Stimulated activated CD4-positive, alpha-beta T cell treated with anti-CD3 and anti-CD28 coated beads, Interleukin-15, amount 100 ng/mL, for 48 hours (primary cell): ENCODE measurements at places on chromosomes 6 and 20.

GRCh38 chr20:12255461-12255970 is 337.8 kb downstream of the BTBD3 start:
- no peak for DNase-seq

DNA sequence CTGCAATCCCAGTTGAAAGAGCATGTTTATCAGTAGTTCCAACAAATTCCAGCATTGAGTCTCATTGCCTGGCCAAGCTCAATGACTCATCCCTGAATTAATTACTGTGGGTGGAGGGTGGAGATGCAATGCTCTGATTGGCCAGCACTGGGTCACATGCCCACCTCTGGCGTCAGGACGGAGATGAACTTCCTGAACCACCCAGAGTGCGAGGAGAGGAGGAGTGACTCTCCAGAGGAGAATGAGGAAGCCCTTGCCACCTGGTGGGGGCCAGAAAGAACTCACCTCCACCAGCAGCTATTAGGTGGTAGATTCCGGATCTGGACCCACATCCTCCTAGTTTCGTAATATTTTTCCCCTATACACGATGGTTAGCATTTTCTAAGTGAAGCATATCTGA is 283.9 kb downstream of the TBC1D7 start:
- no peak for DNase-seq

DNA sequence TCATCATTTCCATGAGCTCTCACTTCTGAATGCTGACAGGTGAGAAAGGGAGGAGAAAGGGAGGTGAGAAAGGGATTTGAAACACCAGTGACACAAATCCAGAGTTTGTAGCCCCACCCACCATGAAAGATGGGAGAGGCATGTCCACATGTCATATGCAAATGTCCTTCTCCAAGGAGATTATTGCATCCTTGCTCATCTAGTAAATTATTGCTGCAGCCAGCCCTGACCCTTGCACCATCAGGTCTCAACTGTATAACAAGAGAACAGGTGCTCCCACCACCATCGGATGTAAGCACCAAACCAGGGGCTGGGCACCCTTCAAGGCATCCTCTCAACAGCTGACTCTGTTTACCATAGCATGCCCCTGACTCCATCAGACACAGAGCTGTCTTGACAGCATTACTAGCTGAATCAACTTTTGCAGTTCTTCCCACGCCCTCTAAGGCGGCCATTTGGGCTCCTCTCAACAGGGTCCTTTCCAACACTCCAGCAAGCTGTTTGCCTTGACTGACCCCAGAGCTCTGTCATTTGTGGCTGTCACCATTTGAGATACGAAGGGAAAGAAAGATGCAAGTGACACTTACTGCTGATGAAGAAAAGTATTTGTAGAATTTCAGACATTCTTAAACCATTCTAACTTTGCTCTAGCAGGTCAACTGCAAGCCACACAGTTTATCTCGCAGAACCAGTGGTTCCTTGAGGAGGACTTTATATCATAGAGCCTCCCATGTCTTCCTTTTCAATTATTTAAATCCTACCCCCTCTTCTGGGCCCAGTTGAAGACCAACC is 14.2 kb downstream of the GFOD1 start:
- no peak for DNase-seq

DNA sequence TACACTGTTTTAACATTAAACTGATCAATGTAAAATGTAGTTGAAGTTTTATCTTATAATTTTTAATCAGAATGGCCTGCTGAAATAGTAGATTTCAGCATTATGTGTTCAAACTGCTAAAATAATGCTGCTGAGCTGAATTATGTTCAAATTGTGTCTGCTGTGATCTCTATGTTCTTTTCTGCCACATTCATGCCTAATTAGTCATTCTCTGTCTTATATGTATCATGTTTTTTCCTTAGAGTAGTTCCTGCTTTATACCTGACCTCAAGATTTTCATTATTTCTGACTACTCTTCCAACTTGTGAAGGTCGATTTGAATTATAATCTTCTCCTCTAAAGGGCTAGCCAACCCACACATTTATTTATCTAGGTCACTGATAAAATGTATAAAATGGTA is 476.7 kb upstream of the EPHA7 start:
- DNase-seq, result no peak

- no peak for DNase-seq
These were observed 14.0 kb downstream of the POM121L2 start for GRCh38 chr6:27297857-27298730.

DNA sequence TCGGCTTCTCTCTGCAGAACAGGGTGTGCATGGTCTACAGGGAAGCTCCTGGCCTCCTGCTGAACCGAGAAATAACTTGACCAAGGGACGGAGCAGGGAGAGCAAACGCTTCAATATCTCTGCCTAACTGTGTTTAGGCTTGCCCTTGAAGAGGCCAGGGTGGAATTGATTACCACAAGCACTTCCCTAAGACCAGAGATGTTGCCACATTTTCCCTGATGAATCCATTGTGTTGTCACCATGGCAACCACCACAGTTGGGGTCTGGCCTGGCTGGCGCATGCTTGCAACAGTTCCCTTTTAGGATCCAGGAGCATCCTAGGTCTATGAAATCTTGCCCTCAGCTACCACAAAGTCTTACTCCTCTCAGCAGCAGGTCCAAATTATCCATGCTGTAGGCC is 213.5 kb upstream of the SULF2 start:
- no peak for DNase-seq

GRCh38 chr6:101931766-101932165 is 538.3 kb downstream of the GRIK2 start:
- DNase-seq, result no peak

- no peak for DNase-seq
These were observed 93.1 kb downstream of the HFE start for GRCh38 chr6:26180346-26180745.

GRCh38 chr6:108594640-108595039 is 33.9 kb downstream of the FOXO3 start:
- no peak for DNase-seq

GRCh38 chr6:127383988-127384387 is 40.6 kb upstream of the ECHDC1 start:
- no peak for DNase-seq

DNA sequence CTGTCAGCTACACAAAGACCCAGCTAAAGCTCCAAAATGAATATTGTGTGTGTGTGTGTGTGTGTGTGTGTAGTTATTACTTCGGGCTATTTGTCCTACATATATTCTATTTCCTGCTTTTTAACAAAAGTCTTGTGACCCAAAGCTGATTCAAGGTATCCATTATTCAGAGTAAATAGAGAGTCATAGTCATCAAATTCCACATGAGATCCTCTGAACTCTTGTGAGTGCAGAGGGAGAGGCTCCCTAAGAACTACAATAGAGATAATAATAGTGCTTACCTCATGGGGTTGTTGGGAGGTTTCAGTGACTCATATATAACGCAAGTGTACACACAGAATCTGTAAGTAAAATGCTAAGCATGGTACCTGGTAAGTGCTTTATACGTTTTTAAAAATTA is 95.6 kb upstream of the SHLD1 start:
- DNase-seq, result no peak

DNA sequence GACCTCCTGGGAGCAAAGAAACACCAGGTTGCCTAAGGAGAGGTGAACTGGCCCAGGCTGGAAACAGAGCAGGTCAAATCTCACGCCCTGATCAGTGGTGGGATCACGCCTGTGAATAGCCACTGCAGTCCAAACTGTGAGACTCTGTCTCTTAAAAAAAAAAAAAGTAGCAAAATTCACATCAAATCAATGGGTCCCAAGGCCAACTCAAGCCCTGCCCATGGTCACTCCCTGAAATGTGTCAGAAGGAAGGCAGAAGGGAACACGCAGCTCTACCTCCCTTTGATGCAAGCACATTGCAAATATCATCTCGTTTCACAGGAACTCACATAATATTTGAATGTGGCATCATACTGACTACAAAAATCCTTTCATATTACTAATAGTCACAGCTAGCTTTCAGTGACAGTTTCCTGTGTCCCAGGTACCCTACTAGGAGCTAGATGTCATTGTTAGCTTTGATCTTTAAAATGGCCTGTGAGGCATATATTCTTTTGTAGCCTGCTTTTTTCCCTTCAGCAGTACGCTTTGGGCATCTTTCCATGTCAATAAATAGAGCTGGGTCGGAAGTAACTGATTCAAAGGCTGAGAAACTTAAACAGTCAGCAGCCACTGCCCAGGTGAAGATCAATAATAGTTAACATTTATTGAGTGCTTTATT is 14.4 kb upstream of the TTPAL start:
- DNase-seq, result no peak

DNA sequence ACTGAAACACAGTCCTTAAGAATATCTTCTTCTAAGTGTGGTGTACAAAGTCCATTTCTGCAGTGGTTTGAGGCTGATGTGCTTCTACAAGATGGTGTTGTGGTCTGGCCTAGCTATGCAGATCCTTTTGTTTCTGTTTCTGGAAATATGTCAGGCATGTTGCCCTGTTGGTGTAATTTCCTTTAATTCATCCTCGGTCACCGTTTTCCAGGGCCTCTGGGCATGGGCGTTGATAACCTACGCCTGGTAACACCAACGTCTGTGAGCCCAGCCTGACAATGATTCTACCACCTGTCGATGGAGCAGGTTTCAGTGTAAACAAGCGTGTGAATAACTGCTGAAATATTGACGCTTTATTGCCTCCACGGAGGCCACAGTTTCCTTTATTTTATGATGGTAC is 33.3 kb upstream of the AFDN start:
- no peak for DNase-seq

DNA sequence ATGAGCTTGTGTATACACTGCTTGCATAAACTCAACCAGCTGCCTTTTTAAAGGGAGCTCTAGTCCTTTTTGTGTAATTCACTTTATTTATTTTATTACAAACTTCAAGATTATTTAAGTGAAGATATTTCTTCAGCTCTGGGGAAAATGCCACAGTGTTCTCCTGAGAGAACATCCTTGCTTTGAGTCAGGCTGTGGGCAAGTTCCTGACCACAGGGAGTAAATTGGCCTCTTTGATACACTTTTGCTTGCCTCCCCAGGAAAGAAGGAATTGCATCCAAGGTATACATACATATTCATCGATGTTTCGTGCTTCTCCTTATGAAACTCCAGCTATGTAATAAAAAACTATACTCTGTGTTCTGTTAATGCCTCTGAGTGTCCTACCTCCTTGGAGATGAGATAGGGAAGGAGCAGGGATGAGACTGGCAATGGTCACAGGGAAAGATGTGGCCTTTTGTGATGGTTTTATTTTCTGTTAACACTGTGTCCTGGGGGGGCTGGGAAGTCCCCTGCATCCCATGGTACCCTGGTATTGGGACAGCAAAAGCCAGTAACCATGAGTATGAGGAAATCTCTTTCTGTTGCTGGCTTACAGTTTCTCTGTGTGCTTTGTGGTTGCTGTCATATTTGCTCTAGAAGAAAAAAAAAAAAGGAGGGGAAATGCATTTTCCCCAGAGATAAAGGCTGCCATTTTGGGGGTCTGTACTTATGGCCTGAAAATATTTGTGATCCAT is 15.3 kb downstream of the TNFAIP3 start:
- no peak for DNase-seq

GRCh38 chr6:51028276-51028675 is 209.6 kb downstream of the TFAP2B start:
- DNase-seq, result no peak

DNA sequence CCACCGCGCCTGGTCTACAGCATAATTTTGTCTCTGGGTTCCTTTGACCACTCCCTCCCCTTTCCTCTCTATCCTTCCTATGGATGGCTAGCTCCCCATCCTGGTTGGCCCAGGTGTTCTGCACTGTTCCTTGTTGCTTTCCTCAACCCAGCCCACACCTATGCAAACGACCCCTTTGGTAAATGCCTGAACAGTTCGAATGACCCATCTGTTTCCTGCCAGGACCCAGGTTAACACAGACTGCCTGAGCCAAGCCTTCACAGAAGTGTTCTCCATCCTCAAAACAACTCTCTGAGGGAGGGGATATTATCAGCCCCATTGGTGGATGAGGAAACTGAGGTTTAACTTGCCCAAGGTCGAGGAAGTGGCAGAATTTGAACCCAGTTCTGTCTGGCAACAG is 44.8 kb upstream of the CCDC167 start:
- no peak for DNase-seq

DNA sequence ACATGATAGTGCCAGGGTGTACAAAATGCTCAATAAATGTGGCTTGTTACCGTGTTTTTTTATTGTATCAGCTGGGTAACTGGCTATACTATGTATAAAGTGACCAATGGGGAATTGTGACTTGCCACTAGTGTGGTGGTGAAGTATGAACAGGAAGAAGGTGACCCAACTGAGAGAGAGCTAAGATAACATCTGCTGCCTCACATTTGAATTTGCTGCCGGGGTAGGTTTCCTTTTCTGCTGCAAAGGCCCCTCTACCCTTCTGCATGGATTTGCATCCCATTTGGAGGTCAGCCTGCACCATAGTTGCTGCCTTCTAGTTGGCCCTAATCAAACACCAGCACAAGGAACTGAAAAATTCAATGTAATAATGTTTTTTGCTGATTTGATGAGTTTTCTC is 24.1 kb downstream of the IL17A start:
- DNase-seq, result no peak

DNA sequence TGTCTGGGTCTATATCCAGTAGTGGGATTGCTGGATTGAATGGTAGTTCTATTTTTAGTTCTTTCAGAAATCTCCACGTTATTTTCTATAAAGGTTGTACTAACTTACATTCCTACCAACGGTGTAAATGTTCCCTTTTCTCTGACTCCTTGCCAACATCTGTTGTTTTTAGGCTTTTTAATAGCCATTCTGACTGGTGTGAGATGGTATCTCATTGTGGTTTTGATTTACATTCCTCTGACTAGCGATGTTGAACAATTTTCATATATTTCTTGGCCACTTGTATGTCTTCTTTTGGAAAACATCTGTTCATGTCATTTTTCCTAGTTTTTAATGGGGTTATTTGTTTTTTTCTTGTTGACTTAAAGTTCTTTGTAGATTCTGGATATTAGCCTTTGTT is 99.3 kb downstream of the BMP2 start:
- no peak for DNase-seq

GRCh38 chr20:58233393-58233792 is 4.9 kb upstream of the ANKRD60 start:
- no peak for DNase-seq

- DNase-seq, result no peak
These were observed 5.0 kb downstream of the FAM184A start for GRCh38 chr6:119073307-119074051.

DNA sequence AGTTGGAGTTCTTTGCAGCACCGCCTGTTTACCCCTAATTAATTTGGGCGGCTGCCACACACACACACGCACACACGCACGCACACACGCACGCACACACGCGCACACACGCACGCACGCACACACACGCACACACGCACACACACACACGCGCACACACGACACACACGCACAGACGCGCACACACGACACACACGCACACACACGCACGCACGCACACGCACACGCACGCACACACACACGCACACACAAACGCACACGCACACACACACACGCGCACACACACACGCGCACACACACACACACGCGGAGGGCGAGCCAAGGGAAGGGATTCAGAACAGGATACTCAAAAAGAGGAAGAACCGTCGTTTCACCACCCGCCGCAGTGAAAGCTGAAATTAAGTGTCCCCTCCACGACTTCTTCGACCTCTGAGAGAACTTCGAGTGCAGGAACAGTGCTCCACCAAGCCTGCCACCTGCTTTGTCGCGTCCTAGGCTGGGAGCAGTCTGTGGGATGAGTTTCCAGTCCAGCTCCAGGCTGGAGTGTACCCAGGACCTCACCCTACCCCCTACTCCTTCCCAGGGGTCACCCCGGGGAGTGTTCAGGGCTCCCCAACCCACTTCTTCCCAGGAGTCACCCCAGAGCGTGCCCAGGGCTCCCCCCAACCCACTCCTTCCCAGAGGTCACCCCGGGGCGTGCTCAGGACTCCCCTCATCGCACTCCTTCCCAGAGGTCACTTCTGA is 1.1 kb downstream of the RNASET2 start:
- no peak for DNase-seq

- peak; percentile 51 for DNase-seq
These were observed 623 bp upstream of the MRPS26 start for GRCh38 chr20:3045042-3045815.
